Renal cortex interstitium (tissue), 15 donors: ENCODE measurements at places on chromosomes 12 and 14. TPM values are rescaled to one million over a fixed set of nuclear protein-coding genes. Genes with fewer than 3 reads are reported as not detected.

- peak; percentile 74 for DNase-seq
Measured at GRCh38 chr12:48350249-48351021, at the start of gene ZNF641. ZNF641 (minus strand) TSS chr12:48350919; CDS start chr12:48348090, 2,829 bp downstream.

DNA sequence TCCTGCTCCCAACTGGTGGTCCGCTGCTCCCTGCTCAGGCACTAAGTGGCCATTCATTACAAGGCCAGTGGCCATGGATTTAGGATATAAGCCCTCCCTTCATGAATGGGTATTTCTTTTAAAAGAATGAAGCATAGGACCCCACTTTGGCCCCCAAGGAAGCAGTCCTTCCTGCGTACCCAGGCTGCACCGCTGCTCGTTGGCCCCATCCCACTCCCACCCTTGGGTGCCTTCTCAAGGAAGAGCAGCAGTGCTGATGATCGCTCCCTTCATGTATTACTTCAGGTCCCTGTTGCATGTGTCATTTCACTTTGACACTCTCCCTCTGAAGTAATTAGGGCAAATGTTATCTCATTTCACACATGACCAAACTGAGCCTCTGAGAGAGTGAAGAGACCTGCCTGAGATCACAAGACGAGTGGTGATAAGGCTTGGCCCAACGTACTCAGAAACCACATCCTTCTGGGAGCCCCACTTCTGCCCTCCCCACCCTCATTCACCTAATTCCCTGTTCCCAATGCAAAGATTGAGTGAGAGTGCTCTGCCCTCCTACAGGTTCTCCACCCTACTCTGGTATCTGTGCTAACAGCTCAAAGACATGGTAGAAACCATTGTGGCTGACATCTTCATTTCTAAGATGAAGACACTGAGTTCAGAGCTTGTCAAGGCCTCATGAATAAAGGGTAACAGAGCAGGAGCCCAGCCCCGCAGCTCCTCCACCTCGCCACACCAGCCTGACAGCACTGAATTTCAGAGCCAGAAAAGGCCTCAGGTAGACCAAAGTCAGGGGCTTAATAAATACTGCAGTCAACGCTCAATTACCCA lies 10.3 kb upstream of the KRT2 start:
- no peak for DNase-seq

- no peak for DNase-seq
Measured at GRCh38 chr14:85413836-85414526, 116.0 kb upstream of the FLRT2 start.

DNA sequence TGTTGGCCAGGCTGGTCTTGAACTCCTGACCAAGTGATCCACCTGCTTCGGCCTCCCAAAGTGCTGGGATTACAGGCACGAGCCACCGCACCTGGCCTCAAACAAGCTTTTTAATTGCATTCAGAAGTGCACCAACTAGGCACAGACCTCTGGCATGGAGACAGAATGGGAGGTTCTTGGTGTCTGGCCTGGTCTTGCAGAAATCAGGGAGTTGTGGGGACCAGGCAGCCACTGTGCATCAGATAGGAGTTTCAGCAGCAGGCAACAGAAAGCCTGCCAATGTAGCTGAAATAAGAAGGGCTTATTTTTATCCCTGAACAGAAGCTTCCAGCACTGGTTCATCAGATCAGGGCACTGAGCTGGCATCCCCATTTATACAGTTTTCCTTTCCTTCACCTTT lies 22.2 kb upstream of the TCL1B start:
- DNase-seq: no peak

- no peak for DNase-seq
Measured at GRCh38 chr14:102592763-102593060, 263 bp downstream of the RCOR1 start.

GRCh38 chr14:31025367-31026076 lies at the start of gene AP4S1:
AP4S1 (plus strand) TSS chr14:31025649; CDS start chr14:31066197, 40,548 bp downstream.
- peak; percentile 24 for DNase-seq

DNA sequence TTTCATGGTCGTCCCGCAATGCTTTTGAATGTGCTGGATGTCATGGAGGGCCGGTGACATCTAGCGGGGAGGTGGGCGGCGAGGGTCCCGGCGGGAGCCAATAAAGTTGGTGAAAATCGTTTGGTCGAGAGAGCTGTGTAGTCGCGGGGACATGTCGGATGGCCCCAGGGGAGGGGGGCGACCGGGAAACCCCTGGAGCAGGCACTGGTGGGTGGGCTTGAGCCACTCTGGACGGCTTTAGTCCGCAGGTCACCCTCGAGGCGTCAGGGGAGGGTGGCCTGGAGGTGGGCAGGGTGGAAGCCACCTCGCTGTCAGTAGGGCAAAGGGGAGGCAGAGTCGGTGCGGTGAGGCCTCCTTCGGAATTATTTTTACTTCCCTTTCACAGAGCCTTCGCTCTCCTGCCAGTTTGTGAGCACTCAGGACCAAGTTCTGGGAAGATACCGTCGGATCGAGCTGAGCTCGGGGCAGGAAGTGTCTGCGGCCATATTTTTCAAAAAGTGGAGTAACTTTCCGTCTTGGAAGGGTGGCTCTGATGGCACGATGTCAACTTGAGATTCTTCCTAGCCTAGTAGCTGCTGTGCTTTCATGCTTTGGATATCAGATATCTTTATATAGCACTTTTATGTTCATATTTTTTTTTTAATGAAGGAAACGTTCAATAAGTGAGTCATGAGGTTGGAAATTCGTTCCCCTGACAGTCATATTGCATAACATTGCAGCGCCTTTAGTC lies 28.2 kb downstream of the WBP11 start:
- DNase-seq: no peak

DNA sequence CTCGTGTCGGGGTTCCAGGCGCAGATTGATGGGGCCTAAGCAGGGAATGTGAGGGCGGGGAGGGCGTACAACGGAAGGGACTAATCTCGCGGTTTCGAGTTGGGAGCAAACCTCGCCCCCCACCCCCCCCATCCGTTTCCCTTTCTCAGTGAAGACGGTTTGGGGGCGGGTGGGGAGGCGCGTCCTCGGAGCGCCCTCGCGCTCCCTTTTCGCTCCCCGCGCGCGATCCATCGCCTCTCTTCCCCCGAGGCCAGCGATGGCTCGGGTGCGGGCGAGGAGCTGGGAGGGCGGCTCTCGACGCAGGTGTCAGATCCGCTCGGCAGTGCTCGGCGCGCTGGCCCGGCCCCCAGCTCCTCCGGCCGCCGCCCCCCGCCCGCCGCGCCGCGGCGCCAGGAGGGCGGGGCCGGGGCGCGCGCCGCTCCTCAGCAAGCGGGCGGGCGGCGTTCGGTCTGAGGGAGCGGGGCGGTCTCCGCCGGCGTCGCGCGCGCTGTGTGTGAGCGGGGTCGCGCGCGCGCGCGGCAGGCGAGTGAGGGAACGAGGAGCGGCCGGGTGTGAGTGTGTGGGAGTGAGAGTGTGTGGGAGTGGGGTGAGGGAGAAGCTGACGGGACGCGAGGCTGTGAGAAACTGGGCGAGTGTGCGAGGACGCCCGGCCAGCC lies at the start of gene RIMKLB:
RIMKLB (plus strand) TSS at position 516 of the 656 bp plus-strand sequence. CDS start 15,876 bp downstream, outside the sequence.
- peak; percentile 78 for DNase-seq

GRCh38 chr14:57290751-57291150 lies 22.0 kb downstream of the AP5M1 start:
- DNase-seq: peak; percentile 12

GRCh38 chr14:97298331-97298730 lies 501.1 kb downstream of the VRK1 start:
- no peak for DNase-seq

GRCh38 chr14:79831195-79831892 lies 380.0 kb downstream of the DIO2 start:
- no peak for DNase-seq

GRCh38 chr12:18583655-18584054 lies 154.2 kb downstream of the PLCZ1 start:
- DNase-seq: no peak

DNA sequence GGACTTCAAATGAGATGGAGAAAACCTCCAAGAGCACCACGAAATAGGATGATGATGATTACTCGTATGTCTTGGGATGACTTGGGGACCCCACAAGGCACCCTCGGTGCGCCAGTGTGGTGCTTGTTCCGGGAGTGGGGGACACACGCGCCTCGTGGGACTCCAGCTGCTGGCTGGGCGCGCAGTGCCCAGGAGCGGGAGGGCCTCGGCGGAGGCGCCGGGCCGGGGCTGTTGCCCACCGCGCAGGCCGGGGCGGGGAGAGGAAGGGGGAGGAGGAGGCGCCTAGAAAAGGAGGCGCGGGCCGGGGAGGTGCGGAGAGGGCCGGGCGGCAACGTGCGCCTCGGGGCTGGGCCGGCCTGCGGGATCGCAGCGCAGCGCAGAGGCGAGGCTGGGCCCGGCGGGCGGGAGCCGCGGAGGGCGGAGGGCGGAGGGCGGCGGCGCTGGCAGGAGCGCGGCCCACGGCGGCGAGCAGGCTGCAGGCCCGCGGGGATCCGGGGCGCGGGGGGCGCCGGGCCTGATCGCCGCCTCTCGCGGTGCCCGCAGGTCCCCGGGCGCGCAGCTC lies at the start of gene RFLNA:
RFLNA (plus strand) TSS at position 314 of the 562 bp plus-strand sequence. CDS start 337 bp downstream, outside the sequence.
- no peak for DNase-seq

DNA sequence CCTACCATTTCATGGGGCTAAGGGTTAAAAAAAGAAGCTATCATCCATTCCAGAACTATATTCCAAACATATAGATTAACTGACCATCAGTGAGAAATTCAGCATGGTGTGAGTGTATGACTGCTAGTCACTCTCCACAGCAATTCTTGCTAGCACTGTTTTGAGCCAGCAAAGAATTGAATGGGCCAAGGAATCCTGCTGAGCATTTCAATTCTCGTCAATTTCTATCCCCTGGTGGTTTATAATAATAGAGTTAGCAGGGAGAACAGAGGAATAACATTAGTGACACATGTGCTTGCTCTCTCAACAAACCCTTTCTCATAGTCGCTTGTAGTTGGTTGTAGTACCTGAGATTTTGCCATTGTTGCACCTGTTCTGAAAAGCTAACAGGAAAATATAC lies 7.2 kb downstream of the MBIP start:
- no peak for DNase-seq

- no peak for DNase-seq
Measured at GRCh38 chr14:36973806-36974442, 198.5 kb downstream of the SLC25A21 start.

GRCh38 chr12:76560086-76560491 lies 518 bp upstream of the OSBPL8 start:
- no peak for DNase-seq

- no peak for DNase-seq
Measured at GRCh38 chr12:1473418-1473817, 121.0 kb downstream of the FBXL14 start.

GRCh38 chr14:30312214-30312613 lies 246.7 kb upstream of the G2E3 start:
- DNase-seq: no peak

GRCh38 chr12:120610560-120610959 lies 29.4 kb upstream of the POP5 start:
- no peak for DNase-seq

The GDF3 gene
- polyA plus RNA-seq: 0.59 TPM

The ANO2 gene
- polyA plus RNA-seq: 5.2 TPM

The ABCC9 gene
- 24.5 TPM for polyA plus RNA-seq

The AVPR1A gene
- 6.6 TPM for polyA plus RNA-seq

The AKAP3 gene
- polyA plus RNA-seq: 3.8 TPM

The B3GNT4 gene
- 4.1 TPM for polyA plus RNA-seq

The RNF31 gene
- 50.4 TPM for polyA plus RNA-seq

The GPR132 gene
- 0.50 TPM for polyA plus RNA-seq

The ASCL1 gene
- polyA plus RNA-seq: 0.12 TPM

The RBMS2 gene
- polyA plus RNA-seq: 40.7 TPM

The RITA1 gene
- polyA plus RNA-seq: 19.4 TPM

The GARIN6 gene
- polyA plus RNA-seq: not detected

The C12orf54 gene
- polyA plus RNA-seq: 0.82 TPM
